ENCODE measurements at places on chromosomes 1 and 21. TPM values are rescaled to one million over a fixed set of nuclear protein-coding genes. Genes with fewer than 3 reads are reported as not detected.

The TAS1R1 gene
- not detected for total RNA-seq

The CRABP2 gene
- total RNA-seq: 9.3 TPM

The MOV10 gene
- total RNA-seq: 28.0 TPM

The OR2T29 gene
- not detected for total RNA-seq

The GMEB1 gene
- total RNA-seq: 6.6 TPM

The FASLG gene
- total RNA-seq: not detected

The OPRD1 gene
- 0.02 TPM for total RNA-seq

The CFAP141 gene
- not detected for total RNA-seq

The S100A2 gene
- total RNA-seq: 36.3 TPM

The TCHH gene
- 0.27 TPM for total RNA-seq

The OR2T33 gene
- total RNA-seq: not detected

The EXO1 gene
- 24.2 TPM for total RNA-seq

The RGS13 gene
- not detected for total RNA-seq

The BLACAT1 gene
- total RNA-seq: 0.03 TPM

The FAM131C gene
- total RNA-seq: 19.7 TPM

Data from A549 treated with GW870086 at 1 μM for 4 hours (cell line).